Cerebellar nuclear complex (tissue), 1 donor: ENCODE measurements at places on chromosomes 16 and 17.

DNA sequence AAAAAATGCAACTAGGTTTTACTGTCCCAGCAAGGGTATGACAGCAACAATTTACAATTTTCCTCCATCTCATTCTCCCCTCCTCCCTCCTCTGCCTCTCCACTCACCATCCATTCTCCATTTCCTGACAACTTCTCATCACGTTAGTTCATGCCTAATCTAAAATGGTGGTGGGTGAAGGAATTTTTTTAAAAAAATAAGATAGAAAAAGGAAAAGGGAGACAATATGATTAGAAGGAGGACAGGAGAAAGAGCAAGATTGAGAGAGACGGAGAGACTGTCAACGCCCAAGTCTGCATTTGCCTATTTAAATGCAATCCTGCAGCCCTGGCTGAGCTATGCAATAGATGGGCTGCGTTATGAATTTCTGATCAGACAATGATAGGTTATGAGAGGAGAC lies 380.7 kb upstream of the PSMD7 start:
- DNase-seq = no peak

DNA sequence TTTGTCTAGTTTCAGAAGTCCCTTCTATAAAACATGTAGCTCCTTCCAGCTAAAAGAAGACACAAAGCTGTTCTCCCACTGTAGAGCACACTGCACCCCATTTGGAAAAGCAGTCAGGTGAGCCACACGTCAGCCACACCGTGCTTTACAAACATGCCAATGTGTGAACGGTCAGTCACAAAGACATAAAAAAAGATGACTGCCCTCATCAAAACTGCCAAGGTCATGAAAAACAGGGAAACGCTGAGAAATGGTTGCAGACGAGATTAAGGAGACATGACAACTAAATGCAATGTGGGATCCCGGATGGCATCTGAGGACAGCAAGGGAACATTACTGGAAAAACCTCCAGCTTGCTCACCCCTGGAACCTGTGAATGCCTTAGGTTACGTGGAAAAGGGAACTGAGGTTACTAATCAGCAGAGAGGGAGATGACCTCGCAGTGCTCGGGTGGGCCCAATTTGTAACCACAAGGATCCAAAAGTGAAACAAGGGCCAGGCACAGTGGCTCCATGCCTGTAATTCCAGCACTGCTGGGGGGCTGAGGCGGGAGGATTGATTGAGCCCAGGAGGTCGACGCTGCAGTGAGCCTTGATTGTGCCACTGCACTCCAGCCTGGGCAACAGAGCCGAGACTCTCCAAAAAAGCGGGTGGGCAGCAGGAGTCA lies 8.1 kb downstream of the ANKRD11 start:
- no peak for DNase-seq

- no peak for DNase-seq
Measured at GRCh38 chr17:28031174-28031573, 11.3 kb upstream of the NLK start.

DNA sequence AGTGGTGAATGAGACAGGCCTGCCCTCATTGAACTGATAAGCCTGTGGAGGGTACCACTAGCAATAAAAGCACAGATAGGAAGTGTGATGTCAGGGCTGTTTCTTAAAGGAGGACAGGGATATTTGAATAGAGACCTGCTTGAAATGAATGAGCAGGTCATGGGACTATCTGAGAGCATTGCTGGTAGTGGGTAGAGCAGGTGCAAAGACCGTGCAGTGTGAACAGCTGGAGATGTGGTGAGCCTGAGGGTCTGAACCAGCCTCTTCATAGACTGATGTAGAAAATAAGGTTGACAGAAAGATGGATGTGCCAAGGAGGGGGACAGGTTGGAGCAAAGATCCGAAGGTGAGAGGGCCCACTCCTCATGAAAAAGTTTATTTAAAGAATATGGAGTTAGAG lies 2.4 kb downstream of the NUP93 start:
- no peak for DNase-seq

GRCh38 chr16:16988963-16989362 lies 481.8 kb downstream of the XYLT1 start:
- no peak for DNase-seq

- no peak for DNase-seq
Measured at GRCh38 chr17:62866471-62866870, 58.4 kb upstream of the MARCHF10 start.

GRCh38 chr16:84840687-84841627 lies 21.2 kb downstream of the CRISPLD2 start:
- DNase-seq = no peak

- DNase-seq = no peak
Measured at GRCh38 chr16:56589141-56590039, at the start of gene MT3. Gene MT3 (plus strand): TSS chr16:56589528. CDS start chr16:56589591, 63 bp downstream.

- no peak for DNase-seq
Measured at GRCh38 chr17:39332092-39332491, 69.3 kb downstream of the FBXL20 start.

DNA sequence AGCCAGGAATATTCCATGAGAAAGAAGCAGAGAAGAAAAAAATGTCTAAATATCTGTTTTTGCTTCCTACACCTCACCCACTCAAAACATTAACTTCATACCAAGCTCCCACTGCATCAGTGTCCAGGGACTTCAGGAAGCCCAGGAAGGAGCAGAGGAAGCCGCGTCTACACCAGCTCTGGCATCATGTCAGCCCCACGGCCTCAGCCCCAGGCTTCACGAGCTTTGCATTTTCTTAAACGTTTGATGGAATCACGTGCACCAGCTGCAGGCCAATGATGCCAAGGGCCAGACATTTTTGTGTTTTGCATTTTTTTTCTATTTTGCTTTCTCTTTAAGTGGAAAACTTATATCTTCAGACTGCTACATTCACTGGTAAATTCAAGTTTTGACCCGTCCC lies 48.6 kb downstream of the CDRT4 start:
- DNase-seq = no peak

DNA sequence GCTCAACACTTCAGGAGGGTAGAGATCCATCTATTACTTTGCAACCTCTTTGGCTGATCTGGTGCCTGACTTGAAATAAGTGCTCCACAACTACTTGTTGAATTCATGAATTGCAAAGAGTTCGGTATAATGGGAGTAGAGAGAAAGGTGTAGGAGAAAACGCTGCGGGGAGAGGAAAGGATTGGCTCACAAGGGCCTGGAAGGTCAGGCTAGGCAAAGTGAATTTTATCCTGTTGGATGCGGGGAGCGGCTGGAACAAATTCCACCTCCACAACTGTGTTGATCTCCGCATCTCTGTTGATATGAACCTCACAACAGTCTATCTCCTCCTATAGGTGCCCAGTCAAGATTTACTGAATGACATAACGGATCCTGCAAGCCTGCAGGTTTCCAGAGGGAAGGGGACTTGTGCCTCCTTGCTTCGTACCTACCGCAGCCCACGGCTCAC lies 684 bp downstream of the SLX4 start:
- DNase-seq = no peak

DNA sequence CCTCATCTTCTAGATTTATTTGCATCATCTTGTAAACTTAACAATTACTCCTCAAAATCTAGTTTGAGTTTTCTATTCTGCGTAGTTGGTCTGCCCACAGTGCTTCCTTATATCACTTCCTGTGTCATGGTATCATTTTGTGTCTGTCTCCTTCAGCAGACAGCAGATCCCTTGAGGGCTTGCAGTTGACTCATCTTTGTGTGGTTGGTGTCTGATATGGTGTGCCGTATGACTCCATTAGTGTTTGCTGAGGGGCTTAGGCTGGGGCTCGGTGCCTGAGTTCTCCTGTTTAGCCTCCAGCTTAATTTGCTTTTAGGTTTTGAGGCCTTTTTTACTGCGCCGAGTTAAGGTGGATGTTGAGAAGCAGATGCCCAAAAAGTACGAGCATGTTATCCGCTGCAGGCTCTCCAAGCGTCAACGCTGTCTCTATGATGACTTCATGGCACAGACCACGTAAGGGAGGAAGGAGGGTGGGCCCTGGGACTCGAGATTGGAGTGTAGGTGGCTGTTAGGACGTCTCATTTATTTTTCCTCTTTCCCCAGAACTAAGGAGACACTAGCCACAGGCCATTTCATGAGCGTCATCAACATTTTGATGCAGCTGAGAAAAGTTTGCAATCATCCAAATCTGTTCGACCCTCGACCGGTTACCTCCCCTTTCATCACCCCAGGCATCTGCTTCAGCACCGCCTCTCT lies 16.9 kb downstream of the SRCAP start:
- DNase-seq = no peak

DNA sequence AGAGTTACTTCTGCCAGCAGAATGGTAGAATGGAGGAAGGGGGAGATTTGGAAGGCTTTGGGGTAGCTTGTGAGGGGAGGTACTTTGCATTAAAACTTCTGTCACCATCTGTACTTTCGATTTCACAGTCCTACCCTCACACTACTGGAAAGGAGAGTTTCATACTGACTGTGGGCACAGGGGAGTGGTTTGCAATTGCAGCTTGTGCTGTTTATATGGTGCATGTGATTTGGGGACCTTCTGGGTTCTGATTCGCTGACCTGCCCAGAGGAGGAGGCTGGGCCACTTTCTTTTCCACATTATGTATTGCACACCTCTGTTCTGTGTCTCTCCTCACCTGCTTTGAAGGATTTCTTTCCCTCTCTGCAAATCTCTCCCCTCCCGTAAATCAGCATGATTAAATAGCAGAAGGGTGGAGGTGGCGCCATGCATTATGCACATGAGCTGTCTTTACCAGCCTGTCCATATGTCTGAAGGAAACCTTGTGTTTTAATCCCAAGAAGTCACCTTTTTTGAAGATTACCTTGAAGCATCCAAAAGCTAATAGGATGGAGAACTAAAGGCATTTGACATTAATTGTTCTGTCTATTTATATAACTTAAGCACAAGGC lies 90.9 kb downstream of the RBFOX1 start:
- DNase-seq = no peak

DNA sequence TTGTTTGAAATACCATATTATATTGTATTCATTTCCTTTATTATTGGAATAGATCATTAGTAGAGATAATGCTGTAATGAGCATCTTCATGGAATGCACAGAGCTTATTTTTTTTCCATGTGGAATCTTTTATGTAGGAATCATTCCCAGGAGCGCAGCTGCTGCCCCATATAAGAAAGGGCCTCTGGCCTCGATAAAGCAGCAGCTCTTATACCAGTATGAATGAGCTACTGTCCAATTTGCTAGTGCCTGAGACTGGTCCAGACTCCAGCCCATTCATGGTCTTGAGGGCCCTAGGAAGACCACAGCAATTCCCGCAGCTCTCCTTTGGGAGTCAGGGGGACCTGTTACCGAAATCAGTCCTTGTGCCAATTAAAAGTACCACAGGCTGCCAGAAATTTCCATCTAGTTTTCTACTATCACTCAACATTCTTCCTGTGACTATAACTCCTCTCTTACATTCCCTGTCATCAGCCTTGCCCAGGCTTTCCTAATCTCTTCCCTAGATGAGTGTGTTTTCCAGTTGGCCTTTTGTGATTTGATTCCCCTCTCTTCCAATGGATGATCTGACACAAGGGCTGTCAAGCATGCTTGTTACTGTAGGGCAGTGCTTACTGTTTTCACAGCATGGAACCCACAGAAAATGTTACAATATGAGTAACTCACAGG lies 1.9 kb downstream of the ZNF843 start:
- no peak for DNase-seq

GRCh38 chr17:18182110-18182977 lies 1.3 kb upstream of the ALKBH5 start:
- DNase-seq = no peak

- no peak for DNase-seq
Measured at GRCh38 chr17:44930667-44931066, 15.4 kb upstream of the GFAP start.

- DNase-seq = no peak
Measured at GRCh38 chr16:31476303-31477219, 4.6 kb downstream of the TGFB1I1 start.

- no peak for DNase-seq
Measured at GRCh38 chr17:79659376-79659775, 48.5 kb upstream of the RBFOX3 start.

DNA sequence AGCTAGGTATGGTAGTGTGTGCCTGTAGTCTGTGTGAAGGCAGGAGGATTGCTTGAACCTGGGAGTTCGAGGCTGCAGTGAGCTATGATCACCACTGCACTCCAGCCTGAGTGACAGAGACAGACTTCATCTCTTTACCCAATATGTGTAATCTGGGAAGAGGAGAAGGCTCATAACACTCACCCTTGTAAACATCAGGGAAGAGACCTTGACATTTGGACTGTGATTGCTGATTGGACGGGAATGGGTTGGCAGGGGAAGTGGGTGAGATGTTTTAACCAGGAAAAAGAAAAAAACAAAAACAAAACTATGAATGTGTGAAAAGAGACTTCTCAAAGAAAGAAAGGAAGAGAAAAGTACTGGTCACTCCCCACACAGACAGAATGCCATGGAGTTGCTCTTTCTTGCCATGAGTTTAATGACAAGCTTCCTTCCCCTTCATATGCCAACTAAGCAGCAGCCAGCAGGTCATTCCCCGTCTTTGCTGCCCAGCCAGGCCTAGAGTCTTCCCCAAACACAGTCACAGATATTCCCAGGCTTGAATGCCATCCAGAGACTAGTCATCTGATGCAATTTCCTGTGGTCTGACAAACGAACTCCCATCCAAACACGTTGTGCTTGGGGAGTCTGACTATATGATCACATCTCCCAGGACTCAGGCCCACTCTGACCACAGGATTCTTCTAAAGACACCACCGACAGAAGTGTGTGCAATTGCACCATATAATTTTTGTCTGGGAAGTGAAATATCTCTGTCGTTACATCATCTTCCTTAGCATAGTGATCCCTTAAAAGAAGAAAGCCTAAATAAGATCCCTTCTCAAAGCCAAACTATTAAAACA lies 3.6 kb upstream of the XAF1 start:
- DNase-seq = no peak

DNA sequence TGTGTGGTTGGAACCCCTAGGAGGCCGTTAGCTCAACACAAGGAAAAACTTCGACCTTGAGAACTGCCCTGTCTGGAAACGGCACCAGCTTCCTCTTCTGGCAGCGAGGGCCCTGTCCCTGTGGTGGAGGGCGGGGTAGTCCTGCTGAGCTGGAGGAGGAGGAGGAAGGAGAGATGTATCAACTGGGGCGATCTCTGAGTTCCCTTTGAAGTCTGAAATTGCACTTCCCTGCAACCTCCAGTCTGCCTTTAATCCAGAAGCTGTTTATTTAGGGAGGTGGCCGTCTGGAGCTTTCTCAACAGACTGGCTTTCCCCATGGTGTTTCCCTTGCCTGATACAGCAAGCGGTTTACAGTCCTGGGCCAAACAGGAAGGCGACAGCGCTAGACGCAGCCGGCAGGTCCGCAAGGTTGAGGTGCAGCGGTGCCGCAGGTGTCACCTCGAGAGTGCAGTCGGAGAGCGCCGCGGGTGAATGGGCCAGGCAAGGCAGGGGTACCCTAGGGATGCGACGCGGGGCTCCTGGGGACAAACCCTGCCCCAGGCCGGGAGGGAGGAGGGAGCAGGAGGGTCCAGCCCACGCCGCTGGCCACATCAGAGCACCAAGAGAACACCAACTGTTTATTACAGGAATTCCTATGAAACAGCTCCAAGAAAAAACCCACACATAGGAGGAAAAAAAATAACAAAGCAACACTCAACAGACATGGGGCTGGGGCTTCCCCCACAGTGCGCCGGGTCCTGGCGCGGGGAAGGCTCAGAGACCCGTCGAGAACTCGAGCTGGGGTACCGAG lies 11.4 kb upstream of the MRPS23 start:
- DNase-seq = no peak

- DNase-seq = peak; percentile 65
Measured at GRCh38 chr17:3535253-3535995, 22.2 kb downstream of the TRPV3 start.

GRCh38 chr16:13558752-13559151 lies 361.2 kb upstream of the ERCC4 start:
- no peak for DNase-seq
